ENCODE measurements at places on chromosomes 11 and 22.

DNA sequence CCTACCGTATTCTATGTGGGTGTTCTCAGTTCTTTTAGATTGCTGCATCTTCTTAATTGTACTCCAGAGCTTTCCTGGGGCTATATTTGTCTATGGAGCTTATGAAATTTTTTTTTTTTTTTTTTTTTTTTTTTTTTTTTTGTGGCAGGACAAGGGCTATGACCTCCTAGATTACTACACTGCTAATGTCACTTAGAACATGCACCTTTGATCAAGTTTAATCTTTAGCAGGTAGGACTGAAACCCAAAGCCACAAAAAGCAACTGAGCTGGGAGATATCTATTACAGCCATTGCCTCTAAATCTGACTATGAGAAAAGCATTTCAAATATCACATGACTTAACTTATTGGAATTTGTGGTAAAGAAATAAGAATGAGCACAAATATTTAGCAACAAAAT, 21.7 kb upstream of the ABTB2 start:
- no peak for DNase-seq

DNA sequence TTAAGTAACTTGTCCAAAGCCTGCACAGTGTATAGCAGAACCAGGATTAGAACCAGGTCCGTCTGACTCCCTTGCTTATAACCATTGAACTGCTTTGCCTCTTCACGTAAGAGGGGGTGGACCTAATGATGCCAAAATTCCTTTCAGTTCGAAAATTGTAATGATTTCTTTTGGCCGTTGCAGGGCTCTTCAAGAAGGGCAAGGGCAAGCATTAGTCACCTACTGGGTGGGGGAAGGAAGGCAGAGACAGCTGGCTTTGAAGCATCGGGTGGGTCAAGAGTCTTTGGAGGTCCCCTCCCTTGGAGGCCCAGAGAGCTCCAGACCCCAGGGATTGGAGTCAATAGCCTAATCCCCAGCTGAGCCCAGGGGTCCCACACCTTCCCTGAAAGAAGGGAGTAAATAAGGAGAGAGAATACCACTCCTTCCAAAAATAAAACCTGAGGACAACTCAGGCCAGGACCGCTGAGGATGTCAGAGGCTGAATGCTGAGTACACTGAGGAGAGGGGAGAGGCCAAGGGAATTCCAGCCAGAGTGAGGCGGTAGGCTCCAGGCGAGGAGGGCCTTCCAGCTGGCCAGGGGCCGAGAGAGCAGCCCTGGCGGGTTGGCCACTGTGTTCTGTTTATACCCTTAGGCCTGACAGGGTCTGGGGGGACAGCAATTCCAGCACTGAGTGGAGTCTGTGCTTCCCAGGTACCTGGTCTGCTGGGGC, 14.1 kb downstream of the CREB3L1 start:
- DNase-seq = no peak

DNA sequence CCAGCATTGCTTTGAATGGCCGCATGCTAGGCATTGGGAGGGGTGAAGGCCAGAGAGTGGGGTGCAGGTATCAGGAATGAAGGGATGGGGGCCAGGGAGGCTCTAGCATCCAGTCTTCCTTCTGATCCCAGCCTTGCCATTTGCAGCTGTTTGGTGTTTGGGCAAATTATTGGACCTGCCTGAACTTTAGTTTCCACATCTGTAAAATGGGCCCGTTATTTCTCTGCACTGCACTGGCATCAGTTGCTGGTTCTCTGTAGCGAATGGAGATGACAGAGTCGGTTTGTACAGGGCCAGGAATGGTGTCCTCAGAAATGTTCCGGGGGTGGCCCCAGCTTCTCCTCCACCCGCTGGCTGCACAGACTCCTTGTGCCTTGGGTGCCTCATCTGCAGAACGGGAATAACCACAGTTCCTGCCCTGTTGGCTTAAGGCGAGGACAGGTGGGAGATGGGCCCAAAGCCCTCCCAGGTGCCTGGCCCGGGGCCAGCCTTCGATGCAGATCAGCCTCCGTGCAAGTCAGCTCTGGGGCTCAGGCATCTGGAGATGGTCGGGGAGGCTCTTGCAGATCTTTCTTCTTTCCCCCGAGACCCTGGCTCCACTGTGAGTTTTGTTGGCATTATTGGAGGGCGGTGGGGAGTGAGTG, 51.4 kb upstream of the SMIM38 start:
- DNase-seq = no peak

GRCh38 chr11:102276783-102277182, 40.5 kb upstream of the BIRC3 start:
- DNase-seq = no peak

GRCh38 chr22:50544078-50544745, 1.5 kb upstream of the KLHDC7B start:
- peak; percentile 73 for DNase-seq

- DNase-seq = no peak
Measured at GRCh38 chr11:1153105-1153950, 4.4 kb upstream of the MUC5AC start.

DNA sequence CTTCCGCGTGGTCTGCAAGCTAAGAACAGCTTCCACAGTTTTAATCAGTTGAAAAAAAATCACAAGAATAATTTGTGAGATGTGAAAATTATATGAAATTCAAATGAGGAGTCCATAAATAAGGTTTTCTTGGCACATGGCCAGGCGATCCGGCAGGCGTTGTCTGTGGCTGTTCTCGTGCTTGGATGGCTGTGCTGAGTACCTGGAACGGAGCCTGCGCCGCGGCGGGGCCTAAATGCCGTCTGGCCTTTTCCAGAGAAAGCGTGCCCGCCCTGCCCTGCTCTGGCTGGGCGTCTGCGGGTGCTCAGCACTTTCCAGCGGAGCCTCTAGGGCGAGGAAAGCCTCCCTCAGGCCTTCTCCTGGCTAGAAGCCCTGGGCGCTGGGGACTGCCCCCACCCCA, 41.8 kb downstream of the OSBPL5 start:
- no peak for DNase-seq

GRCh38 chr11:69939551-69940245, 120.5 kb upstream of the FGF3 start:
- DNase-seq = no peak

DNA sequence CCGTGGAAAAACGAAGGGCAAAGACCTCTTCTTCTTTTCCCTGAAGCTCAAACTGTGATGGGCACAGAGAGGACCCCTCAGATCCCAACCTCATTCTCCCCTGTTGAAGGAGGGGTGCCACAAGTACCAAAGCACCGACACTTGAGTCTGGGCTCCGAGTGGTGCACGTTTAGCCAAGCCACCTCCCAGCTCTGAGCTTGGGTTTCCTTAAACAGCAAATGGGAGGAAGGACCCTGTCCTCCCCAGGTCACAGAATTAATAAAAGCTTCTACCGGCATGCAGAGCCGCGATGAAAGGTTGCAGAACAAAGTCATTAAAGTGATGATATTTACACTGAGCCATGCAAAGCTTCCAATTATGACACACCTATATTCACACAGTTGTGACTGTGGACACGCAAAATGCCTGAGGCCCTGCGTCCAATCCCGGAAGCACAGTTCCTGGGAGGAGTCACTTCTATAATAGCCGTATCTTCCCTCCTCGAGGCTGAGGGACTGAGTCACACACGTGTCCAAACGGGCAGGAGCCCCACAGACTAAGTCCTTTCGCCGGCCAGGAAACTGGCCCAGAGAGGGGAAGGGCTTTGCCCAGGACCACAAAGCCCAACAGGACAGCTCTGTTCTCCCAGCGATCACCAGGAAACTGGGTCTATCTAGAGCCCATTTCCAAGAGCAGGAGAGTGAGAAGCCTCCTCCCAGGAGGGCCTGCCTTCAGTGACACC, 922 bp upstream of the CSNK1E start:
- DNase-seq = no peak

- DNase-seq = no peak
Measured at GRCh38 chr11:114562166-114562916, 2.7 kb upstream of the NXPE1 start.
